Thyroid gland (tissue), 4 donors: ENCODE measurements at places on chromosomes 7 and 10. TPM values are rescaled to one million over a fixed set of nuclear protein-coding genes. Genes with fewer than 3 reads are reported as not detected.

Gene ENKUR
- not detected for total RNA-seq

Gene ASZ1
- not detected for total RNA-seq

Gene MYL7
- total RNA-seq: not detected

GRCh38 chr10:17206210-17206709 is 4.8 kb upstream of the TRDMT1 start:
- H3K27ac ChIP-seq: no peak overlapping the region
- DNase-seq: no peak
- no peaks in the 10 kb centered on the region for H3K27me3 ChIP-seq
- H3K36me3 ChIP-seq: no peaks in the 10 kb centered on the region
- no peak overlapping the region for H3K4me3 ChIP-seq

GRCh38 chr10:101845893-101846292 is 2.3 kb upstream of the KCNIP2 start:
- no peaks in the 10 kb centered on the region for H3K27me3 ChIP-seq
- DNase-seq: no peak
- peaks cover 9% of the 10 kb centered on the region for H3K36me3 ChIP-seq
- no peak overlapping the region for H3K27ac ChIP-seq
- peaks cover 14% of the 10 kb centered on the region for H3K4me1 ChIP-seq

- H3K4me1 ChIP-seq: no peaks in the 10 kb centered on the region
- no peak for DNase-seq
- no peak overlapping the region for H3K27ac ChIP-seq
- no peaks in the 10 kb centered on the region for H3K27me3 ChIP-seq
- no peak overlapping the region for H3K4me3 ChIP-seq
- H3K36me3 ChIP-seq: no peaks in the 10 kb centered on the region
Measured at GRCh38 chr7:32177232-32177631, 107.0 kb upstream of the PDE1C start.

DNA sequence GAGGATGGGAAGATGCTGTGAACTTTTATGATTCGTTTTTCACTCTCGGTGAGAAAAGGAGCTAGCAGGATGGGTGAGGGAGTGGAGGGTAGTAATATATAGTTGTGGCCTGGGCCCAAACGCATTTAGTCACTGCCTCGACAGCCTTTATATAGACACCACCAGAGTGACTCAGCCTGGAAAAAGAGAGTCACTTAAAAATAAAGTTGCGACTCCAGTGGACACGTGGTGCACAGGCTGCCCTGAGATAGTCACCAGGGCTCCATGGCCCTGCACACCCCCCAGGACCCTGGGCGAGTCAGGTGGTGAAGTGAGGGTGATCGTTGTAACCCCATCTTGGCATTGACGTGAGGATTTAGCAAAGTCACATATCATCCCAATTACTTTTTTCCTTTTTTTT is 106.7 kb downstream of the CUX1 start:
- no peak for DNase-seq
- H3K27me3 ChIP-seq: no peaks in the 10 kb centered on the region
- no peaks in the 10 kb centered on the region for H3K36me3 ChIP-seq
- H3K27ac ChIP-seq: no peak overlapping the region

DNA sequence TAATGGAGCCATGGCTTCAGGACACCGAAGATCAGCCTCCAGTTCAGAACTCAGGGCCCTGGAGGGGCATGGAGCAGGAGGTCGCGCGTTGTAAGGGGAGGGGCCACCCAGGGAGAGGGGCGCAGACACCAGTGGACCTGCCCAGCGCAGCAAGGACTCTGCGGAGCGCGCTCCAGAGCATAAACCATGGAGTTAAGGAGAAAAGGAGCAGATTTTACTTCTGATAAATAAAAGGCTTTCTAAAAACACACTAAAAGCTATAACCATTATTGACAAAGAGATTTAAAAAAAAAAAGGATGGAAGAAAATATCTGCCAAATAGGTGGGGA is 10.5 kb downstream of the CALY start:
- DNase-seq: no peak
- no peaks in the 10 kb centered on the region for H3K36me3 ChIP-seq
- peaks cover 6% of the 10 kb centered on the region for H3K4me1 ChIP-seq
- no peak overlapping the region for H3K27ac ChIP-seq
- peaks cover 14% of the 10 kb centered on the region for H3K27me3 ChIP-seq

GRCh38 chr7:44213877-44214388 is 13.2 kb downstream of the YKT6 start:
- H3K4me1 ChIP-seq: no peaks in the 10 kb centered on the region
- no peaks in the 10 kb centered on the region for H3K27me3 ChIP-seq
- no peak for DNase-seq
- no peak overlapping the region for H3K4me3 ChIP-seq

DNA sequence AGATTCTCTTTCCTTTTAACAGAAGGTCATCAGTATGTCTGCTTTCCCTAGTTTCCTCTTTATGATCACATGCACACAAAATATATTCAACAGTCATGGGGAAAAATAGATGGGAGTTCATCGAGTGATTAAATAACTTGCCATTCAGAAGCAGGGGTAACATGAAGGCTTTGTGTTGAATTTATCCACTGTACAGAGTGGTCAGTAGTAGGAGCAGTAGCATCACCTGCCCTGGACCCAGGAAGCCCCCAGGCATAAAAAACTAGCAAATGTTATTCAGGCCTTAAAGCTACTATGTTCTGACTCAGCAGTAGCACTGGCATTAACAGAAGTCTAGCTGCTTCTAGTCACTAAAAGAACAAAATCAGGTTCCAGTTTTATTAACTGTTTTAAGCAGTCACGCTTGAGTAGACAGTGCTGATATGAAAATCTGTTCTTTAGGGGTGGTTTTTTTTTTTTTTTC is 31.4 kb upstream of the FAM133B start:
- H3K27ac ChIP-seq: peak overlapping the region; percentile 27
- H3K36me3 ChIP-seq: no peaks in the 10 kb centered on the region
- DNase-seq: no peak
- no peaks in the 10 kb centered on the region for H3K27me3 ChIP-seq
- H3K4me1 ChIP-seq: no peaks in the 10 kb centered on the region

DNA sequence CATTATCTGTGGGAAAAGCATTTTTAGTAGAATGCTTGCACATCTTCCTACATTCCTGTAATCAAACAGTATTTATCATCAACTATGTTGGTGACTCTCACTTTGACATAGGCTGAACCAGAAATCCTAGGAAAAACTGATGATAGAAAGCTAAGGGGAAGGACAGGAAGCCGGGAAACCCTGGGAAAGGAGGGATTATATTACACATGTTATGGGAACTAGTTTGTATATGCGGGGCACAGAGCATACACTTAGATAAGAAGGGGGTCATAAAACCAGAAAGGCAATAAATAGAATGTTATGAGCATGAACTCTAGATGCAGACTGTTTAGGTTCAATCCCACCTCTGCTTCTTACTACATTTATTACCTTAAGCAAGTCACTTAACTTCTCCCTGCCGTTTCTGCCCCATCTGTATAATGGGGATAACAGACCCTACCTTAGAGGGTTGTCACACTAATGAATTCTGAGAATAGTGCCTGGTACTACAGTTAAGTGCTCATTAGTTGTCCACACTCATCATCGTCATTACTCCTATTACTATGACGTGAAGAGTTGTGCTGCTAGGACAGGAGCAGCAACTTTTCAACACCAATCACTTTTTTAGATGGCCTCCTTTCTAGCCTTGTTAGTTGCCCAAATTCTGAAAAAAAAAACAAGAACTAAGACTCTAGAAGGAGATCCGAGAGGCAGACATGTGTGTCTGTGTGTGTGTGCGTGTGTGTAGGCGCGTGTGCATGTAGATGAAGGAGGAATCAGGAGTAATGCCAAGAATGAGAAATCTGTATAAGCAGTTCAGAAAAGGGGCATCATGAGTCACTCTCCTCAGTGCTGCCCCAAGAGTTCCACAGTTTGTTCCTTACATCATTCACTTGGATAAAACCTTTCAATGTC is 52.2 kb downstream of the KMT2C start:
- H3K36me3 ChIP-seq: no peaks in the 10 kb centered on the region
- H3K4me3 ChIP-seq: no peak overlapping the region
- H3K27me3 ChIP-seq: no peaks in the 10 kb centered on the region
- H3K4me1 ChIP-seq: peaks cover 7% of the 10 kb centered on the region
- DNase-seq: no peak
- H3K27ac ChIP-seq: no peak overlapping the region
